ENCODE measurements at places on chromosomes 6 and 20.

DNA sequence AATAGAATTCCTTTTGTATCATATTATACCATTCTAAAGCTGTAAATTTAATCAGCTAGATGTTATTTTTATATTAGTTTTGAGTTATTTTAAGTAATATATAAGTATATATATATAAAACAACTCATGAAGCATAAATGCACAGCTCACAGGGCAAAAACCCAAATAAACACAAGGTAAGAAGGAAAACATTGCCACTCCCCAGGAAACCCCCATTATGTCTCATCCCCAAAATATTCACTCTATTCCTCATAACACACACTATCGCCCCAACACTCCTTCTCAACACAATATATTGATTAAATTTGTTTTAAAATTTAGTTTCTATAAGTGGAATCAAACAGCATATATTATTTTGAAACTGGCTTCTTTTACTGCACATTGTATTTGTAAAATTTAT is 98.6 kb upstream of the FAM83B start:
- DNase-seq, result no peak

GRCh38 chr6:156956286-156956685 is 179.1 kb downstream of the ARID1B start:
- DNase-seq, result no peak

- DNase-seq, result peak; percentile 48
Measured at GRCh38 chr6:692356-692851, 535 bp downstream of the EXOC2 start.

DNA sequence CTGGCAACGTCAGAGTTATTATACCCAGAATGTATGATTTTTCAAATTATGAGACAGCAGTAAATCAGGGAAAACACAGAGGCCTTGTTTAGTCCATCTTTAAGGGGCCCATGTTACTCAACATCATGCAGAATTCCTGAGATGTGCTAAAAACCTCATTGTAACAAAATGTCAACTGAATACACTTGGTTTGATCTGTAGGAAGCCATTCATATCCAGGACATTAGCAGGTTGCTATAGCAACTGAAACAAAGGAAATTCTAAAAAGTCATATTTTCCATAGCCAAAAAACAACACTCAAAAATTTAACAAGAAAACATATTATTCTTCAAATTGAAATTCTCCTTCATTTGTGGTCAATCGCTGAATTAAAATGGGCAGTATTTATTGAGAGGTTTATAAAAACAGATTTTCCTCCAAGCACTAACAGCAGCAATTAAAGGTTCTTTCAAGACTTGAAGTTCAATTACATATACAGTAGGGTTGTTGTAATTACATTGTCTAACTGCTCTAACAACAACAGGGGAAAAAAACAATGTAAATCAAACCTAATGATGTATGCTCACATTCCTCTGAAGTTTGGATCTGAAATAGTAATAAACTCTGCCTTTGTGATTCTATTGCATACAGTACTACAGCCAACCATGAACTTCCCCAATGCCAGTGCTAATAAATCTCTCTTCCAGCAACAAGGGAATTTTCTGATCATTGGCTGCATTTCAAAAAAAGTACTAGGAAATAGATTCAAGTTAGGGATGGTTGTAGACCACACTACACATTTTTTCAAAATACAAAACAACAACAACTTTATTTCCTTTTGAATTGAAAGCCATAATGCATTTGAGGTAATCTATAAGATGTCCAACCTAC is 34.9 kb downstream of the COL12A1 start:
- no peak for DNase-seq

- no peak for DNase-seq
Measured at GRCh38 chr6:152859225-152859624, 108.6 kb downstream of the VIP start.

- DNase-seq, result no peak
Measured at GRCh38 chr6:35170891-35171290, 29.8 kb upstream of the TCP11 start.

- DNase-seq, result no peak
Measured at GRCh38 chr6:136977075-136977474, 55.0 kb downstream of the SLC35D3 start.
